ENCODE measurements at places on chromosomes 1 and 21.
A peak's percentile ranks its signal among the peaks of the same experiment; 100 is the strongest.

DNA sequence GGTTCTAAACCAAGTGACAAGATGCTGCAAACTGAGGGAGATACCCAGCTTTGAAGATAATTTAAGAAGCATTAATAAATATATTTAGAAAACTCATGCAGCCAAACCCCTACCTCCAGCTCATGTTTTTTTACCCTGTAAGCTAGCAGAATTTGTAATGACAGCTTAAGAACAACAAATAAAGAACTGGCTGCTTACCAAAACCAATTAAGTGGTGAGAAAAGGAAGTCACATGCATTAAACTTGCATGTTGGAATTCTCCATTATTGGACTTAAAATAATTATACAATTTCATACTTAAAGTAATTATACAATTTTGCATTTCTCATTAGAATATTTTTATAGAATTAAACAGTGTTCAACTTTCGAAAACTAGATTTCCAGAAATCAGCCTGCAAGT is 75.6 kb upstream of the CNIH3 start:
- no peak for DNase-seq

DNA sequence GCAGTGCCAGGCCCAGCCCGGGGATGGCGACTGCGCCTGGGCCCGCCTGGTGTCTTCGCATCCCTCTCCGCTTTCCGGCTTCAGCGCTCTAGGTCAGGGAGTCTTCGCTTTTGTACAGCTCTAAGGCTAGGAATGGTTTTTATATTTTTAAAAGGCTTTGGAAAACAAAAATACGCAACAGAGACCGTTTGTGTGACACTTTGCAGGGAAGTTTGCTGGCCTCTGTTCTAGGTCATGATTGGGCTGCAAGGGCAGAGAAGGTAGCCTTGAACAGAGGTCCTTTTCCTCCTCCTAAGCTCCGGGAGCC is 719 bp downstream of the SOD1 start:
- no peak for DNase-seq

- DNase-seq: no peak
These were observed 12.8 kb downstream of the ZNF687 start for GRCh38 chr1:151294742-151295462.

DNA sequence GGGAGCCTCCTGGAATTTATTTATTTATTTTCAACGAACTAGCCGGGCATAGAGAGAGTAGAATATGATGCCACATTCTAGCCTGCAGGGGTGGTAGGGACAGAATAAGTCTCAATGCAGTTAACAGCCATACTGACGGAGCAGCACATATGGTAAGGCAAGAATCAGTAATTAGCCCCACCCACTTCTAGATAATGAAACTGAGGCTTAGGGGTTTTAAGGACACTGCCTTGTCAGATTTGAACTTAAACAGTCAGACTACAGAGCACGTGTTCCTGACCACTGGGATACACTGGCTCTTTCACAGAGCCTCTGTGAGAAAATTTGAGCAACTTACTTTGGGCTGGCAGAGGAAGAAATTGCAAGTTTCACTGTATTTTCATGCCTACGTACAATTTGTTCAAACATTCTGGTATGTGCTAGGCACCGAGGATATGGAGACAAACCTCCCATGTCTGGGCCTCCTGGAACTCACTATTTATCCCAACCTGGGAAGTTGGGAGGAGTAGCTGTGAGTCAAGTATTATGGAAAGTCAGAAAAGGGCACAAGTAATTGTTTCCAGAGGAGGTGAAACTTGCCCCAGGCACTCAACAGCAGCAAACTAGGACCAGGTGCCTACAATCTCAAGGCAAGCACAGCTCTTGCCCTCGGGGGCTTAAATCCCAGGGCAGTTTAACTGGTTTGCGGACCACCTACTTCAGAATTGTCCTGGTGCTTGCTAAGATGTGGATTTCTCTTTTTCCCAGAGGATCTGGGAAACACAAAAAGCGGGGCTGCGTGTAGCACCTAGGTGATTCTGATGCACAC is 1.6 kb upstream of the CLIC4 start:
- no peak for DNase-seq

DNA sequence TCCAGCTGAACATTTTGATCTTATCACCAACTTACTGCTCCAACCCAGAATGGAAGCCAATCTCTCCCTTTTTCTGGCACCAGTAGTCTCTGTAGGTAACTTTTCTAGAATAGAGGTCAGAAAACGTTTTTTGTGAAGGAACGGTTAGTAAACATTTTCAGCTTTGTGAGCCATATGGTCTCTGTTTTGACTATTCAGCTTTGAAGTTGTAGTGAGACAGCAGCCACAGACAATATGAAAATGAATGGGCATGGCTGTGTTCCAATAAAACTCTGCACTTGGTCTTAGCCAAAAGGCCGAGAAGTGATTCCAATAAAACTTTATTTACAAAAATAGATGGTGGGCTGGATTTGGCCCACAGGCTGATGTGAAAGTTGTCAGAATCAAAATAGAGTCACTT is 28.9 kb downstream of the MAP10 start:
- DNase-seq: no peak

GRCh38 chr1:24544239-24544638 is 11.6 kb upstream of the NCMAP start:
- no peak for DNase-seq

- no peak for DNase-seq
These were observed 44.8 kb downstream of the USP1 start for GRCh38 chr1:62481681-62482080.

GRCh38 chr1:26321315-26322041 is 3.7 kb downstream of the CD52 start:
- peak; percentile 40 for DNase-seq

DNA sequence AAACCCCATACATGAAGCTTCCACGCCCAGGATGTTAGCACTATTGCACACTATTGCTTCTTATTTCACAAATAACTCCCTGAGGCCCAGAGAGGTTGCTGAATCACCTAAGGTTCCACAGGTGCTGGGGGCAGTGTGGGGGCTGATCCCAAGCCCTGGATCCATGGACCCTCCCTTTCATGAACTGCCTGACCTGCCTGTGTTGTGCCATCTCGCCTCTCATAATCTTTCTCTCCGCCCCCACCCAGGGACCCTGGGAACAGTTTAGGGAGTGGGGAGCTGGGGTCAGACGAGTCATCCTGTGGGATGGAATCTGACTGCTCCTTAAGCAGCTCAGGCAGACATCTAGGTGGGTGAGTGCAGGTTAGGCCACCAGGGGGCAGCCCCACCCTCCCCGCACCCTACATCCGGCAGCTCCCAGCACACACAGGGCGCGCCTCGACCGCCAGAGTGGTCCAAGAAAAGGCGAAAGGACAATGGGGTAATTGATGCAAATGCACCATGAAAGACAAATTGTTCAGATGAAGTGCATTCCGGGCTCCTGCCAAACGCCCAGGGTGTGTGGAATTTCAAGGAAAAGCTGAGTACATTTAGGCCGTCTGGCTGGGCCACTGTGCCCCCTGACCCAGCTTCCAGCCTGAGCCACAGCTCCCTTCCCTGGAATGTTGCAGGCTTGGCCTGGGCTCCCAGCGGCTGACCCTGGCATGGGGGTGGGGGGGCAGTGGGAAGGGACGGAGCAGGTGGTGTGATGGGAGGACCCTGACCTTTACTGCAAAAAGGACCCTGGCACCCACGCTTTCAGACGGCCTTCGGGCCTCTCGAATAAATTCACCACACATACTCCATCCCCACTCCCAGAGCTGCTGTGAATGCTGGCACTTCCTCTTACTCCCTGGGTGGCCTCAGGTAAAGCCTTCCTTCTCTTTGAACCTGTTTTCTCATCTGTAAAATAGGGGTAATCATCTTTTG is 20.8 kb downstream of the PHLDA3 start:
- DNase-seq: peak; percentile 81

GRCh38 chr1:28286111-28286510 is 26.8 kb downstream of the SESN2 start:
- DNase-seq: no peak

DNA sequence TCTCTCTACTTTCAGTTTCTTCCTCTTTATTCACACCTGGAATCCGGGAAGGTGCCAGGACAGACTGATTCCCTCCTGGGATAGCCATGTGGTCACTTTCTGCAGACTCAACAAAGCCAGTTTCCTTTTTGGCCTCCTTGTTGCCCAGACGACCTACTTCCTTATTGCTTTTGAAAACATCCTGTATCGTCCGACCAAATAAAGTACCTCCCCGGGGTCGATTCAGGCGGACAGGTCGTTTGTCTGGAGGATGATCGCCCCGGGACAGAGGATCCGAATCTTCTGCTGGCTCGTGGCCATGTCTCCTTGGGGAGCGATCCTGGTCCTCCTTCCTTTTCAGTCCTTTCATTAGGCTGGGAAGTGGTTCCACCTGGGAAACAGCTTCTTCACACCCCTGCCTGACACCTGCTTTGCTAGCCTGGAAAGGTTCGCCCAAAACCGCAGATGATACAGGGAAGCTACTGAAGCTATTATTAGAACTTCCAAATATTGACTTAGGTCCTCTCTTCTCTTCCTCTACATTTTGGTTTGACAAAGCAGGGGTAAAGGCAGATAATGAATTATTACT is 1.2 kb downstream of the MCM3AP start:
- no peak for DNase-seq

GRCh38 chr1:203547771-203548421 is 53.9 kb downstream of the OPTC start:
- DNase-seq: no peak

DNA sequence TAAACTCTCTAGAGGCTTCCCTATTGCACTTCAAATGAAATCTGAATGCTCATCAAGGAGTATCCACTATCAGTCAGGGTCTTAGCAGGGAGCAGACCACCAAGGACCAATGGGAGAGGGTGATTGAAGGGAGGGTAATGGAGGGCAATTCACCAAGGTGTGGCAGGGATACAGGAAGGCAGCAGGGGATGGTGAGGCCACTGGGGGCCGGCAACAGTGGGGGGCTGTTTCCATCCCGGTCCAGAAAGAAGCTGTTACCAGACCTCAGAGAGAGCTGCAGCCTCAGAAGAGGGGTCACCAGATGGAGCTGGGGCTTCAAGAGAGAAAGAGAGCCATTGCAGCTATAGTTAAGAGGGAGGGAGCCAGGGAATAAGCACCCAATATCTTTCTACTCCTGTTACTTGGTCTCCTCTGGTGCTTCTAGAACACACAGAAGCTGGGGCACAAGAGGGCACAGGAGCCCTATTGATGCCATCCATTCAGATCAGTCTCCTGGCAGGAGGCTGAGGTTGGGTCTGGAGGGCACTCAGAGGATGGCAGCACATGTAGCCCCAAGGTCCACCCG is 417.6 kb downstream of the PTPRU start:
- no peak for DNase-seq

DNA sequence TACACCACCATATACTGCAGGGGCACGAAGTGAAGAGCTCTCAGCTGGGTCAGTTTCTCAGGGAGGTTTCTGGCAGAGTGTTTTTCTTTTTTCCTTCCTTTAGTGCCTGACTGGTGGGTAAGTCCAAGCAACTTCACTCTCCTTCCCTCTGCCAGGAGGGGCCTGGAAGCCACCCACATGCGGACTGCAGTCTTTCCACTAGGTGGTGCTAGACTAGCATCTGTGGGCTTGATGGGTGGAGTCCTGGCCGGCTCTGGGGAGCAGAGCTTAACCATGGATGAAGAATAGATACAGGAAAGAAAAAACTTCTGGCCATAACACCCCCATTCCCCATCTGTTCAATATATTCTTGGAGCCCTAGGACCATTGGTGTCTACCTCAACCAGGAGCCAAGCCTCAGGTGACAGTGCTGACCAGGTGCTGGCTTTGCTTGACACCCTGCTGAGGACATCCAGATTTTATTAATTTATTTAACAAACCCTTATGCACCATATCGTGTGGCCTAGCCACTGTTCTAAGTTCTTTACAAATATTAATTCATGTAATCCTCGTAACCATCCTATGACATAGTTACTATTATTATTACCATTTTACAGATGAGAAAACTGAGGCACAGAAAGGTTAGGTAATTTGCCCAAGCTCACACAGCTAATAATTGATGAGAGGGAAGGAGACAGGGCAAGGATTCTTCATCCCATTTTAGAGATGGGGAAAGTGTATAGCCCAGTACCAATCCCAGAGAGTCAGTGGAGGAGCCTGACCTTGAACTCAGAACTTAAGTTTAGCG is 126.7 kb upstream of the CSF3R start:
- peak; percentile 71 for DNase-seq

- no peak for DNase-seq
These were observed 135.4 kb upstream of the BACE2 start for GRCh38 chr21:41032541-41032940.

DNA sequence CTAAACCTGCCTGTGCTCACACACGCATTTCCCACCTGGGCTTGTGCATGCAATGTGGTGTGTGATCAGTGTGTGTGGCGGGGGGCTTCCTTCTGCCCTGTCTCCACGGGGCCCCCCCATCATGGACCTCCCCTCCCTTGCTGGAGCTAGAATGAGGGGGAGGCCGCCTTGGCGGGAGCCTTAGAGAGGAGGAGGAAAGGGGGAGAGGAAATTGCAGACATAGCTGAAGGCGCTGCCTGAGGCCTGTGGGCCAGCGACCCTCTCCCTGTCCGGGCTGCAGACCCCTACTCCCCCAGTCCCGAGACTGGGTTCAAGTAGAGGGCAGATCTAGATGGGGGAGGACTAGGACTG is 883 bp upstream of the EVA1B start:
- DNase-seq: no peak

Data from 8988T (cell line).